ENCODE measurements at places on chromosomes 16 and 17.
A peak's percentile ranks its signal among the peaks of the same experiment; 100 is the strongest.

GRCh38 chr17:41360296-41360995 lies 9.2 kb downstream of the KRT33B start:
- DNase-seq, result no peak

GRCh38 chr17:3915581-3915994 lies 677 bp downstream of the P2RX1 start:
- DNase-seq, result no peak

- DNase-seq, result no peak
Observed at GRCh38 chr16:71201556-71201955, 29.0 kb downstream of the HYDIN start.

- no peak for DNase-seq
Observed at GRCh38 chr17:27343977-27344607, 50.2 kb downstream of the WSB1 start.

- no peak for DNase-seq
Observed at GRCh38 chr16:57128771-57129389, 36.5 kb downstream of the CPNE2 start.

DNA sequence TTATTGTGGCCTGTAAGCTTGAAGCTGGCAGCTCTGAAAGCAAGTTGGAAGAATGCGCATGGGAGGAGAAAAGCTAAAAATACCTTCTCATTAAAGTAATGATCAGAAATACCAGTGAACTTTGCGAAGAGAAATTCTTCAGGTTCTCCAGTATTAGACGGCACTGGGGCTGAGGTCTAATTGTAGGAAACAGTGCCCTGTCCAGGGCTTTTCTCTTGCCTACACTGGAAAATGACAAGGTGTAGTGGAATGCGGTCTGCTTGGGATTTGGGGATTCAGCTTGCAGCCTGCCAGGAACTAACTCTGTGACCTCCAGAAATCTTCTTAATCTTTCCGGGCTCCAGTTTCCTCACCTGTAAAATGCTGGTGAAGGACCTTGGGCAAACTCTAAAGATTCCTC lies 53.3 kb upstream of the KCNJ16 start:
- no peak for DNase-seq

DNA sequence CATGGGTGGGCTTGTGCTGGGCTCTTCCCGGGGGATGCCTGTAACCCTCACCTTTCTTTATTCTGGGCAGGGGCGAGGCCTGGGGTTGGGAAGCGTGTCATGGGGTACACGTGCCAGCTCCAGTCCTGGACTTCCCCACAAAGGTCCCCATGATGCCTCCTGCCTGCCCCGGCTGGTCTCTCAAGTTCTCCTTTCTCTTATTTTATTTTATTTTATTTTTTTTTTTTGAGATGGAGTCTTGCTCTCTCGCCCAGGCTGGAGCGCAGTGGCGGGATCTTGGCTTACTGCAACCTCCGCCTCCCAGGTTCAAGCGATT lies 8.6 kb downstream of the ATP2A3 start:
- no peak for DNase-seq

DNA sequence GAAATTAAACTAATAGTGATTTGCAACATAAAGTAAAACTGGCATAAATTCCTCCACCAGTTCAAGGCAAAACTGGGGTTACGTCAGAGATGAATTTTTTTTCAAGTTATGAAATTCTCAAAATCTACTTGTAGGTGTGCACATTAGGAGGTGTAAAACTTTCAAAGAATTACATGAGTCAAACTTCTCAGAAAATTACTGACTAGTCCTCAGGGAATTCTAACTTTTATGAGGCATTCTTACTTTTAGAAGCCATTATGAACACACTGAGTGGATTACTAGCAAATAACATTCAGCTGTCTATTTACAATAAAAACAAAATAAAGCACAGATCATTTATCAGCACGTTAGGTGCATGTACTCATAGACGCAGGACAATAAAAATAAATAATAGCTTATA lies 348.7 kb downstream of the CDH11 start:
- DNase-seq, result no peak

DNA sequence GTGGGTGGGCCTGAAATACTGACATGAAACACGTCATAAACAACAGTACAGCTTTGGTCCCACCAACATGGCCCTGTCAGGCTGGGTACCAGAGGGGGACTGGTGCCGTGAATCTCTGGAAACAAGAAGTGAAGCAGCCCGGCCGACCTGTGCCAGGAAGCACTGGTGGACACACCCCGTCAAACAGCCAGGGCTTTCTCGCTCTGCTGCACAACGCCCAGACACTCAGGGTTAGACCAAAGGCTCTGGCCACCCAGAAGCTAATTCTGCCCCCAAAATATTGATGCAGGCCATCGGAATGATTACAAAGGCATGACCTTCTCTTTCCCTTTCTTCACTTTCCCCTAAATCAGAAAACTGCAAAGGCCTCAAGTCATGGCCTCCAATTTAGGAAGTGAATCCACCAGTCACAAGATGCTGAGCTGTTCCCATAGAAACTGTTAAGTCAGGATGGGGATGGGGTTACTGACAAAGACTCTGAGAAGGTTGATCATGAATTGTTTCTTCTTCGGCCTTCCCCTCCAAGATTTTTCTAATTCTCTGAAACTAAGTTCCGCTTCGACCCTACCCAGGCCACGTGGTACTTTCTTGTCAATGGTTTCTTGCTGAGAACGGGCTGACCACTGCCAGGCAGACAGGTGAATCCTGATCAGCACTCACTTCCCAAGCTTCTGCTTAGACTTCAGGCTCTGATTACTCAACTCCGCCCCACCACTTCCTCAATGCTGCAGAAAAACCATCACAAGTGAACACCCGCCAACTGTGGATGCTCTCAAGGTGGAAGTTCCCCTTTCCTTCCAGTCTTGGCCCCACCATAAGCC lies 6.7 kb downstream of the PITPNA start:
- DNase-seq, result no peak

GRCh38 chr17:59332749-59333377 lies 1.4 kb downstream of the YPEL2 start:
- DNase-seq, result no peak

DNA sequence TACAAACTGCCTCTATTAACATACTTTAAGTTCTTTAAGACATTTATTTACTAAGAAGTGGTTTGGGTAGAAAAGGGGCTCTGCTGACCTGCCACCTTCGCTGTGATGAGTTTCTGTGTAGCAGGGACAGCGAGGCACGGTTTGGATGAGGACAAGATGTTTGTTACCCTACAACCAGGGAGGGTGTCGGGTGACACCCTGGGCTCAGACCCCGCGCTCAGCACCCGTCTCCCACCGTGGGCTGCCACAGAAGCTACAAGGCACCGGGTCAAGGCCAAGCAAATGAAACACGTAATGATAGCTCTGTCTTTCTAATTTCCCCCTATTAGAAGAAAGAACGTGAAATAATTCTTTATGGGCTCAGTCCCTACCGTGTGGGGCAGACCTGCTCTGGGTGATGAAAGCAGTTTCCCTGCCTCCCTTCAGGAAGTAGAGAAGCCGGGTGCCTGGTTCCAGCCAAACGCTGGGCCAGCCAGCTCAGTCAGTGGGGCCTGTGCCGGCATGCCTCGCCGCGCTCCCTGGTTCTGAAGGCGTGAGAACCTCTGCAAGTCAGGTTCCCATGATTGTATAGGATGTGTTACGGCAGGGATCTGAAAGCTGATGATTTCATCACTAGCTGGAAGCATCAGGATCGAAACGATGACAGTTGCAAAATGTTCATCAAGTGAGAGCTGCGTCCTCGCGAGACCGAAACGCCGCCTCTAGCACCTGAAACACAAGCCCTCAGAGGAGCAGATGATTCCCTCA lies 3.9 kb downstream of the ZNF750 start:
- DNase-seq, result no peak

- no peak for DNase-seq
Observed at GRCh38 chr17:3685174-3685573, 10.8 kb downstream of the P2RX5 start.

- no peak for DNase-seq
Observed at GRCh38 chr16:8053437-8053836, 536.9 kb downstream of the TMEM114 start.

DNA sequence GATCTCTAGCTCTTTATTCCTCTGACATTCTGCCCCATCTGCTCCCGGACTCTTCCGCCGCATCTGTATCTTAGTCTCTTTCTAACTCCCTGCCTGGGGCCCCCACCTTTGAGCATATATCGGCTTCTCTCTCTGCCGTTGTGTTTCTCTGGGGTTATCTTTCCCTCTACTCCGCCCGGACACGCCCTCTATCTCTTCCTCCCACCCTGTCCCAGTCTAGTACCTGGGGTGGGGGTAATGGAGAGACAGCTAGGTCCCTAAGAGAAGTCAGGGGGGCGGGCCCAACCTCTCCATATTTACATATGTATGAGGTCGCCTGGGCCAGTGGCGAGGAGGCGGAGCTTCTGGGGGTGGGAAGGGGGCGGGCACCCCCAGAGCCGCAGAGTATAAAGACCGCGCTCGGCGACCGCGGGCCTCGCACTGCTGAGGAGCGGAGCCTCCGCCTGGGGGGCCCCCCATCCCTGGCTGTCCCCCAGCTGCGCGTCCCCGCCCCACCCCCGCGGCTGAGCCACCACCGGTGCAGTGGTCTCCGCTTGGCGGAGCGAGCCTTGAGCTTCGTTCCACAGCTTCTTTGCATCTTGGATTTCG lies at the start of gene ATP1B2:
ATP1B2 (plus strand) TSS at position 418 of the 588 bp plus-strand sequence. CDS start 593 bp downstream, outside the sequence.
- peak; percentile 48 for DNase-seq

DNA sequence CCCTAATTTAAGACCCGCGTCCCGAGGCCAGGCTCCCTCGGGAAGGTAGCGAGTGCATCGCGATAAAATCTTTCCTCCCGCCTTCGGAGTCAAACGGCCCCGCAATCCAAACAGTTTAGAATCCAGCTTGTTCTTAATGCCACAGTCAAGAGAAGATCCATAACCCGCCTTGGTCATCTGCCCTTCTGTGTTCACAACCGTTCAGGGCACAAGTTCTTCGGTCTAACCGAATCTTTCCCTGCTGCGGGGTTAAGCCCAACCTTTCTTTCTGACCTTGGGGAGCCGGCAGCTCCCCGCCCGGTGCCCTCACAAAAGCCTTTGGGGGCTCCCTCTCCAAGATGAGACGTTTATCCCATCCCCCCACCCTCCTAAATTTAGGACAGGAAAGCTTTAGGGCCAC lies 30.3 kb downstream of the CPSF4L start:
- DNase-seq, result no peak

GRCh38 chr17:67733449-67733848 lies 15.7 kb downstream of the NOL11 start:
- no peak for DNase-seq

DNA sequence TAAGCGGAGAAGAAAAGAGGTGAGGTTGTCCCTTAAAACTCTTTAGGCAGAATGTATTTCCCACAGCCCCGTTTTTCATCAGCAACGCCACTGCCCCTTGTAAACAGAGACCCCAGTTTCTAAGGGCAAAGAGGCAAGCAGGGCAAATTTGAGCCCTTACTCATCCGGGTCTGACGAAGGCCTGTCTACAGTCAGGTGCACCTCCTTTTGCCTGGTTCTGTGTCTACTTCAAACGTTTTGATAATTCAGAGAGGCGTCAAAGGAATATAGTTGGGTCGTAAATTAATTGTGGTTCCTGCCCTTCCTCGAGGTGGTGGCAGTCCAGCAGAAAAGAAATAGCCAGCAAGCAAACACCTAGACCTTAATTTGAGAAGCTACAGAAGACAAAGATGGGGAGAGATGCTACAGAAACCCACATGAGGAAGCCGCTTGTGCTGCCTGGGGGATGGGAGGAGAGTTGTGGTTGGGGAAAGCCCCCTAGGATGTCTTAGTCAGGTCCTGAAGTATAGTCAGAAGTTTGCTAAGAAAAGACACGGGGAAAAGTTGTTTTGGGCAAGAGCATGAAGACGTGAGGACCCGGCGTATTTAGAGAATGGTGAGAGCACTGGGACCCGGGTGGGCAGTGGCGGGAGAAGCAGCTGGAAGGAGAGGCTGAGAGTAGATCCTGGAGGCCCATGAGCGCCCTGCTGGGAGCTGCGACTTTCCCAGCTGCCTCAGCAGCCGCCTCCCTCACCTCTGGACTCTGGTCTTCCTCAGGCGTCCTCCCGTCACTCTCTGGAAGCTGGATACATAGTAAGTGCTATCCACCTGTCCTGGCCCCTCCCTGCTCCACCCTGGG lies 2.4 kb downstream of the FBRS start:
- DNase-seq, result peak; percentile 67
